Stimulated activated CD4-positive, alpha-beta T cell treated with anti-CD3 and anti-CD28 coated beads, Interleukin-15, amount 100 ng/mL, for 1 hour (primary cell): ENCODE measurements at places on chromosomes 6 and 20.

- no peak for DNase-seq
Measured at GRCh38 chr20:43803276-43803675, 76.5 kb upstream of the GTSF1L start.

DNA sequence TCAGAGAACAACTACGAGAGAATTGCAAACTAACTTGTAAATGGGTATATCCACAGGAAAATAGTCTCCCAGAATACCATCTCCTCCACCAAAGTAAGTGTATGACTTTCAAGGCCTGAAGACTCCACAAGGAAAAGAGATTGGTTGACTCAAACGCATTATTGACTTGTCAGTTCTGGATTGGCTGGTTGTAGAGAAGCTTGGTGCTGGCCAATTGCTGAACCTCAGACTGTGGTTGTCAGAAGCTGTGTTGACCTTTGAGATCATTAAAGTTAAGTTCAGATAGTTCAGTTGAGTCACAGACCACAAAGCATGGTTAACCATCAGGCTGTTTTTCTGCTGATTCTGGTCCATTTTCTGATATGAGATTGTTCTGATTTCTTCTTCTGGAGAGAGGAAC, 388.3 kb downstream of the BMP2 start:
- DNase-seq = no peak

- no peak for DNase-seq
Measured at GRCh38 chr20:35661053-35661452, 3.6 kb downstream of the CPNE1 start.

- DNase-seq = no peak
Measured at GRCh38 chr6:68572525-68572924, 62.6 kb upstream of the ADGRB3 start.

- DNase-seq = no peak
Measured at GRCh38 chr20:38760978-38761377, 12.7 kb downstream of the ACTR5 start.
